ENCODE measurements at places on chromosomes 2 and 18.

- no peak for DNase-seq
Observed at GRCh38 chr2:74385396-74385795, 5.3 kb upstream of the DCTN1 start.

GRCh38 chr2:159285929-159286708 lies at the start of gene WDSUB1:
Gene WDSUB1, minus strand, starts transcription at chr2:159286703. Its CDS starts 3,634 bp downstream, at chr2:159283069.
- DNase-seq = peak; percentile 12

GRCh38 chr2:170236680-170237047 lies 58.7 kb downstream of the MYO3B start:
- DNase-seq = no peak

- no peak for DNase-seq
Observed at GRCh38 chr2:171541202-171541887, 19.1 kb downstream of the CYBRD1 start.

DNA sequence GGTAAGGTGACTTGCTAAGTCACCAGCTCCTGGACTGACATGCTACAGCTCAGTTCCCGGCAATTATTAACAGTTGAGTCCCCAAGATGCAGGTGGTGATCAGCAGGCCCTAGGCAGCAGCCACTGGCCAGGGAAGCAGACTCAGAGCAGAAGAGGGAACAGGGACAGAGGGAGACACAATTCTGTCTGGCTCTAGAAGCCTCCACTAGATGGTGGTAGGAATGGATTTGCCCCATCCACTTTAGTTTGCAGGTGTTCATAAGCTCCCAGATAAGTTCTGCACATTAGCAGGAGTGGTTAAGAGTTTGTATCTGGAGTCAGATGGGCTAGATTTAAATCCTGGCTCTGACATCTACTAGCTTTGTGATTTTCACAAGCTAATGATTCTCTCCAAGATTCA lies 25.5 kb upstream of the SLC1A4 start:
- no peak for DNase-seq

Measured in activated CD4-positive, alpha-beta T cell treated with anti-CD3 and anti-CD28 coated beads, Interleukin-2, amount 50 U/mL, for 1 hour (primary cell).